ENCODE measurements at places on chromosomes 1 and 21.

- no peak for DNase-seq
These were observed 115.1 kb downstream of the LHX4 start for GRCh38 chr1:180345148-180345547.

DNA sequence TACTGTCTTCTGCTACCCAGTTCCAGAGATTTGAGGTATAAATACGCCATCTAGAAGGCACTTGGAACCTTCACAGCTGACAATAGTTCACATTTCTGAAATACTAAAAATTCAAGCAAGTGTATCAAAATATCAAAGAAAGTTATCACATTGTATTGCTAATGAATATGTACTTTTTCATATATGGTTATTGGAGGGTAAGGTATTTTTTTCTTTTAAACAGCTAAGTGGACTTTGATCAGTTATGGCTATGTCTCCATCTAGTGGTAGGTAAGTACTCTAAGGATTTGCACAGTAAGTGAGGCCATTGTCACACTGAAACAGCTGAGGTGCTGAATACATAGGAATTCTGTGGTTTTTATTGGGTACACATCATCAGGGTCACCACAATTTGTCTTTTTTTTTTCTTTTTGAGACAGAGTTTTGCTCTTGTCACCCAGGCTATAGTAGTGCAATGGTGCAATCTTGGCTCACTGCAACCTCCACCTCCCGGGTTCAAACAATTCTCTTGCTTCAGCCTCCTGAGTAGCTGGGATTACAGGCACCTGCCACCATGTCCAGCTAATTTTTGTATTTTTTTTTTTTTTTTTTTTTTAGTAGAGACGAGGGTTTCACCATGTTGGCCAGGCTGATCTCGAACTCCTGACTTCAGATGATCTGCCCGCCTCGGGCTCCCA is 49.1 kb upstream of the CR2 start:
- DNase-seq, result no peak

- no peak for DNase-seq
These were observed 113.0 kb downstream of the TSEN15 start for GRCh38 chr1:184164536-184164935.

GRCh38 chr1:26923711-26924110 is 2.2 kb downstream of the NUDC start:
- DNase-seq, result no peak

DNA sequence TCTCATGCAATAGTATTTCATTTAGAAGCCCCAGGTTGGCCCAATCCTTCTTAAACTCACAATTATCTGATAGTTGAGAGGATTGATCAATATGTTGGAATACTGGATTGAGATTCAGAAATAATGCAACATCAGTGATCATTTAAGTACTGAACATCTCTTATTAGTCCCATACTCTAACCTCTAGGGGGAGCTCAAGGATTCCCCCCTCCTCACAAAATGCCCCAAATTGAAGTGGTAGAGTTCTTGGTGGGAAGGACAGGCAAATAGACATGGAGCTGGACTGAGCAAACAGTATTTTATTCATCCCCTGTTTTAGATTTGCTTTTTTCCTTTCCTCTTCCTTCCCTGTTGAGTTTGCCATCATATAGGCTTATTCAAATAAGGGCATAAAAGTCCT is 62.8 kb downstream of the NGF start:
- no peak for DNase-seq

DNA sequence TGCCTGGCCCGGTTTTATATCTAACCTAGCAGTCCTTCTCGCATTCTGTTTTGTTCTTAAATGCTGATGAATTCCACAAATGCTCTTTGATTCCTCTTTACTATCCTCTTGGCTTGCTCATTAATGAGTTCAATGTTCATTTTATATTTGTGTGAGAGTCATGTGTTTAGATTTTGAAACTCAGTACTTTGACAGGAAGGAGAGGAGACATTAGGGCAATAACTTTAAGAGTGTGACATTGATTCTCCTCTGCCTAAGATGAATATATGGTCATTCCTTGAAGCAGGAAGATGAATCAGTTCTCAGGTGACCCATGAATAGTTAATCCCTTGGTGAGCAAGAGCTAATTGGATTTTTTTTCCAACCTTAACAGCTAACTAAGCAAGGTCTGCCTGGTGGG is 84.1 kb downstream of the MRPS6 start:
- DNase-seq, result no peak

DNA sequence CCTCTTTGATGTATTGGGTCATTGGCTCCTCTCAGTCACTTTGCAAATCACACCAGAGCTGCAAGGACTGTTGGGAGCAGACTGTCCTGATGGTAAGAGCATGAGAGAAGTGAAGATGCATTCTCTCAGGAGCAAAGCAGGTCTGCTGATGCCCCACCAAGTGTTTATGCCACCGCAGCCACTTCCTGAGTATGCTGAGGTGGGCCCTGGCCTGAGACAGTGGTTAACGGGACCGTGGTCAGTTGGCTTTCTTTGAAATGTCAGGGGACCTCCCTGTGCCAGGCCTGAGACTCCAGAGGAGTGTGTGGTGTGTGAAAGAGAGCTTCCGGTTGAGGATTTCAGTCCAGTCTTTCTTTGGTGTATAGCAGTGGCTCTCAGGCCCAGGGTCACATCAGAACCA is 79.4 kb downstream of the SPATA46 start:
- DNase-seq, result no peak

- no peak for DNase-seq
These were observed 228.9 kb upstream of the RGS18 start for GRCh38 chr1:191929383-191929782.

DNA sequence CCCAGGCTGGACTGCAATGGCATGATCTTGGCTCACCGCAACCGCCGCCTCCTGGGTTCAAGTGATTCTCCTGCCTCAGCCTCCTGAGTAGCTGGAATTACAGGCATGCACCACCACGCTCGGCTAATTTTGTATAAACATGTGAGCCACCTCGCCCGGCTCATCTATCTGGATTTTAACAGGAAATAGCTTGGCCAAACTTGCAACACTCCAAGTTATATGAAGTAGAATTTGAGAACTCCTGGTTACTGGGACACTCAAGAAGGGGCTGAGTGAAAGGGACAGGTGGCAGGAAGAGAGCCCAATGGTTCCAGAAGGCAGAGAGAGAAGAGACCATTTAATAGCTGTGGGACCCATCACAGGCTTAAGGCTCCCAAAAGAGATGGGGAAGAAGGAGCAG is 2.9 kb upstream of the GPX7 start:
- DNase-seq, result no peak

DNA sequence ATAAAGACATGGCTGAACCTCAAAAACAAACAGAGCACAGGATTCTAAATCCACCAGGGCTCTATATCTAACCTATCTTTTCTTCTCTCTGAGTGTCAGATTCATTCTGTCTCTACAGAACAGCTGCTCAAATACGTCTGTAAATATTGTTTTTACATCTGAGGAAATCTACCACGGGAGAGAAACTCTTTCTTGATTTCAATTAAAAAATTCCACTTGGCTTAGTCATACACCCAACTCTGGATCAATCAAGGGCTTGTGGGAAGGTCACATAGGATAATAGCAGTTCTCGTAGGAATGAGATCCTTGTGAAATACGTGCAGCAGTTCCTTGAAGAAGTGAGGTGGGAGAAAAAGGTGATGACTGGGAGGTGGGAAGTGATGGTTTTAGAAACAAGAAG is 1355.7 kb upstream of the ADGRL2 start:
- DNase-seq, result no peak

DNA sequence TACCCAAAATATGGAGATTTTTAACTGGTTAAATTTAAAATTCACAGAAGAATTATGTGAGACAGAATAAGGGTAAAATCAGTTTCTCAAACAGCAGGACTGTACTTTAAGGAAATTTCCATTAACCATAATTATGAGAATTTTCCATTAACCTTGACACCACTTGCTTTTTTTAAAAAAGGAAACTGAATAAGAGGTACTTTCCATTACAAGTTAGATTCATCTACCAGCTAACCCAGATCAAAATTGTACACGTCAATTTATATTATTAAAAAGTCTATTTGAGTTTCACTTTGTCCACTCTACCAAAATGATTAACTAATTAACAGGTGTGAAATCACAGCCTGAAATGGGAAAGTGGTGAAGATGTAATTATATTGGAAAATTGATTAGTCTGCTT is 414.5 kb downstream of the DPYD start:
- no peak for DNase-seq

DNA sequence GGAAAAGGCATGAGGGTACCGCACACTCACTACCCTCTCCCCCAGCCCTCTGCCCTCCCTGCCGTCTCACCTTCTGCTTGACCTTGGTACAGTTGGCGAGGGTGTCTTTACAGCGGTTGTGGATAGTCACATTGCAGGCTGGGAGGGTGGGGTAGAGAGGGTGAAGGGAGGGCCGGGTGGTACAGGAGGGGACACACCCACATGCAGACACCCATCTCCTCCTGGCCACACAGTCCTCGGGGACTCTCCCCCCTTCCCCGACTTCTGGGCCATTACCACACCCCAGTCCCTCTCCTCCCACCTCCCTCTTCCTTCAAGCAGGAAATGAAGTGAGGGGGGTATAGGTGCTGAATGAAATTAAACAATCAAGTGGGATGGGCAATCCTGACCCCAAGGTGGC is 11.6 kb downstream of the ARHGEF2 start:
- DNase-seq, result no peak

DNA sequence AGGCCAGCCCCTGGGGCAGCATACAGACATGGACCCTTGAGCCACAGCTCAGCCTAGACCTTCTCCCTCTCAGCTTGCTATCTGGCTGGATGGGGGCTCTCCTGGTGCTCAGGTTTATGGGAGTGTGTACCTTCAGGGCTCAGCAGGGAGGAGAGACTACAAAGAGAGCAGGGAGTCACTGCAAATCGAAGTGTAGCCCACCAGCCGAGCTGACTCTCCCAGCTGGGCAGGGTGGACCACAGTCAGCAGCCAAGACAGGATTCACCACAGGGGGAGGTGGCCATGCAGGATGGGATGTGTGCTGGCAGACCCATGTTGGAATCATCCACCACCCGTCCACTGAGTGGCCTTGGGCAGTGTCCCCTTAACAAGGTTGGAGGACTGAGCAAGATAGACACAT is 78.3 kb downstream of the GLIS1 start:
- DNase-seq, result no peak

DNA sequence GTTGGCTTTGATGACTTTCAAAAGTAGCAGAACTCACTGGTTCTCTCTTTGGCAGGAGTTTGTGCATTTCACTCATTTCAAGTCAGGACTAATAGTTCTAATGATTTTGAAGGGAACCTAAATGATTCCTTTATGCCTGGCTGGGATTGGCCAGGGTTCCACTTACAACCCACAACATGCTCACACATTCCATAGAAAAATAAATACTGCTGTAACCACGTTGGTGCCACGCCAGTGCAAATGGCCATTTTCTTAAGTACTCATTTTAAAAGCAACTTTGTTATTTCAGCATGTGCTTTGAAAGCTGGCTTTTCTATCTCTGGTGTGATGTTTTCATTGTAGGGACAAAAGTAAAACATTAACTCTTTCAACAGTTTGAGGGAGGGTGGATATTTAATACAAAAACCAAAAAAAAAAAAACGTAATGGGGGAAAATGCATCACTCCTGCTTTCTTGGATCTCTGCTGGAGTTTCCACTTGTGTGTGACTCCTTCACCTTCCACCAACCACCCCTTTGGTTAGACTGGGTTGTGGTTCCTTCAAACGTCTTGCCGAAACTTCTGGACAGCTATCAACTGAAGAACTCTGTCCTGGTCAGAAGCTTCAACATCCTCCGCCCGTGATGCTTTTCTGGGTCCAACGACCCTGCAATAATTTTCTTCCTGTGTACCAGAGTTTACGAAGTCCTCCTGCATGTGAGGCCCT is 300.4 kb upstream of the RUNX1 start:
- no peak for DNase-seq

GRCh38 chr1:187481581-187482148 is 652.9 kb downstream of the PLA2G4A start:
- DNase-seq, result no peak

- DNase-seq, result no peak
These were observed 59.0 kb upstream of the PGD start for GRCh38 chr1:10339815-10340214.

DNA sequence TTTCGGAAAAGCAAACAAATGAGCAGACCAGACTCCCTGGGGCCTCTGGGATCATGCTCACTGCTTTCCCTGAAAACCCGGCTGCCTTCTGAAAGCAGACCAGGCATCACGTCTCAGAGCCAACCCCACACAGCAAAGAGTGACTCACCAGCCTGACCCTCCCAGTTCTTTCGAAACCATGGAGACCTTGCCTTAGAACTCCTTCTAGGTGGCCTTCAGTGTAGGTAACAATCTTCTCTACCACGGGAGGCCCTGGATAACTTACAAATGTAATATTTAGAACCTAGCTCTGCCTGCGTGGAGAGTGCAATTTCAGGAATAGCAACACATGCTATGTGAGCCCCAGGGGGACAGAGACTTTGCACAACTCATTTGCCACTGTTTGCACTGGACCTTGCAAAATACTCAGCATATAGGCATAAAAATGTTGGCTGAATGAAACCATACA is 105.2 kb downstream of the SUSD4 start:
- no peak for DNase-seq

DNA sequence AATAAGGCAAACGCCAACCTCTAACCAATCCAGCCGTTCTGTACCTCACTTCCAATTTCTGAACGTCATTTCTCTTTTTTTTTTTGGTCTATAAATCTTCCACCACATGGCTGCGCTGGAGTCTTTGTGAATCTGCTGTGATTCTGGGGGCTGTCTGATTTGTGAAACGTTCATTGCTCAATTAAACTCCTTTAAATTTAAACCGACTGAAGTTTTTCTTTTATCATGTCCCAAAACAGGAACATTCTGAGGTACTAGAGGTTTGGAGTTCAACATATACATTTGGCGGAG is 65.5 kb upstream of the BACH1 start:
- DNase-seq, result no peak

GRCh38 chr1:25193229-25193628 is 39.1 kb downstream of the SYF2 start:
- no peak for DNase-seq

Data from T-cell (primary cell).